Right cardiac atrium (tissue), 5 donors: ENCODE measurements at places on chromosomes 6 and 20. TPM values are rescaled to one million over a fixed set of nuclear protein-coding genes. Genes with fewer than 3 reads are reported as not detected.

- DNase-seq = no peak
These were observed 28.7 kb downstream of the IGF2R start for GRCh38 chr6:159997498-159998101.

DNA sequence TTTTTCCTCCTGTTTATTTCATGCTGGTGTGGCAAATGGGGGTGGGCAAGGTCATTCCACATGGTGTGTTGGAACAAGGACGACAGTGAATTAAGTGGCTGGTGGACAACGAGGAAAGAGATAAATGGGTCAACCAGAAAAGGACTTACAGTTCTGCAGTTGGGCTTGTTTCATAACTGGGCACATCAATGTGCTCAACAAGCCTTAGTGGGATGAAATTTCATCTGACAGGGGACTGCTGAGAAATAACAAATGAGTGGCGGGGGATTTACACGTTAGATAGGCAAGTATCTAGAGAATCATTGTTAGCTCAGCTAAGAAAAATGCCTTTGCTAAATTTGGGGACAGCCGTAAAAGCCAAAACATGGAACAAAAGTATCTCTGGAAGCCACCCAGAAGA, 163.6 kb downstream of the NRN1 start:
- DNase-seq = no peak

- DNase-seq = no peak
These were observed 353.6 kb downstream of the MAFB start for GRCh38 chr20:40335437-40335836.

- no peak for DNase-seq
These were observed 99.2 kb downstream of the ZMYND8 start for GRCh38 chr20:47257256-47257655.

- no peak for DNase-seq
These were observed 45.1 kb downstream of the LHFPL5 start for GRCh38 chr6:35850208-35850607.

- DNase-seq = no peak
These were observed 115.2 kb downstream of the PAK5 start for GRCh38 chr20:9723501-9724202.

- no peak for DNase-seq
These were observed 168.7 kb upstream of the PRSS16 start for GRCh38 chr6:27078734-27079357.

- DNase-seq = no peak
These were observed 73.0 kb downstream of the KCNB1 start for GRCh38 chr20:49409302-49409974.

- DNase-seq = no peak
These were observed 38.4 kb upstream of the SPTLC3 start for GRCh38 chr20:12970372-12970821.

C20orf96 gene
- total RNA-seq = 4.8 TPM

PEDS1 gene
- total RNA-seq = 22.5 TPM
